ENCODE measurements at places on chromosomes 2 and 18. TPM values are rescaled to one million over a fixed set of nuclear protein-coding genes. Genes with fewer than 3 reads are reported as not detected.

GRCh38 chr2:160464017-160464416 lies 29.6 kb downstream of the RBMS1 start:
- no peak for DNase-seq

DNA sequence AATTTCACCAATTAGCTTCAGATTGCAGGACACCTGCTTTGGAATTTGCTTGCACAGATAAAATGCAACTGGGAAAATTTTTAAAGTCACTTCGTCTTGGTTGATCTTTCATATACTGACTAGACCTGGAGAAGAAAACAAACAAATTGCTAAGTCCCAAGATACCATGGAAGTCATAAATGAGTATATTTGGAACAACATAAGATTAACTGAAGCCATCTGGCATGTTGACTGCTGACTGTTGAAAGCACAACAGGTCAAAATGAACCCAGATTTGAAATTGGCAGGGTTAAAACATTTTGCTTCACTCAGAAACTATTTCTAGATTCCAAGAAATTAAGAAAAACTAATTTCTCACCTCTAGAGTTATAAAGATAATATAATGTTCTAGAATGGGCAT lies 470.7 kb downstream of the LPIN1 start:
- DNase-seq: no peak

GRCh38 chr2:70775141-70775540 lies 7.1 kb upstream of the ADD2 start:
- DNase-seq: no peak

- DNase-seq: no peak
Observed at GRCh38 chr2:1162768-1163584, 212.3 kb downstream of the SNTG2 start.

The CRYBA2 gene
- total RNA-seq: not detected
